Activated naive CD8-positive, alpha-beta T cell treated with anti-CD3 and anti-CD28 coated beads, Interleukin-2, amount 10 ng/mL, durations not matched to agents 7 days and 5 days (primary cell): ENCODE measurements at places on chromosomes 12 and 14. TPM values are rescaled to one million over a fixed set of nuclear protein-coding genes. Genes with fewer than 3 reads are reported as not detected.

- no peaks in the 10 kb centered on the region for H3K4me1 ChIP-seq
- DNase-seq, result no peak
- no peaks in the 10 kb centered on the region for H3K36me3 ChIP-seq
Observed at GRCh38 chr14:86491743-86492142, 961.8 kb downstream of the FLRT2 start.

GRCh38 chr12:39368891-39369290 lies 74.0 kb downstream of the KIF21A start:
- no peaks in the 10 kb centered on the region for H3K27me3 ChIP-seq
- H3K4me3 ChIP-seq, result no peak overlapping the region
- no peak overlapping the region for H3K27ac ChIP-seq

RND1 gene
- 4.9 TPM for total RNA-seq

YBX3 gene
- 78.6 TPM for total RNA-seq

ZDHHC22 gene
- total RNA-seq, result not detected
